ENCODE measurements at places on chromosomes 3 and 15.

- H3K4me1 ChIP-seq = no peaks in the 10 kb centered on the region
- no peaks in the 10 kb centered on the region for H3K36me3 ChIP-seq
- peaks cover 7% of the 10 kb centered on the region for H3K27me3 ChIP-seq
- no peak overlapping the region for H3K4me3 ChIP-seq
- DNase-seq = no peak
- no peak overlapping the region for H3K27ac ChIP-seq
These were observed 56.4 kb downstream of the PLAAT1 start for GRCh38 chr3:193297421-193297820.

GRCh38 chr15:48630245-48630644 lies 15.3 kb downstream of the FBN1 start:
- no peak overlapping the region for H3K27ac ChIP-seq
- no peaks in the 10 kb centered on the region for H3K4me1 ChIP-seq
- H3K4me3 ChIP-seq = no peak overlapping the region
- peaks cover 1% of the 10 kb centered on the region for H3K27me3 ChIP-seq

DNA sequence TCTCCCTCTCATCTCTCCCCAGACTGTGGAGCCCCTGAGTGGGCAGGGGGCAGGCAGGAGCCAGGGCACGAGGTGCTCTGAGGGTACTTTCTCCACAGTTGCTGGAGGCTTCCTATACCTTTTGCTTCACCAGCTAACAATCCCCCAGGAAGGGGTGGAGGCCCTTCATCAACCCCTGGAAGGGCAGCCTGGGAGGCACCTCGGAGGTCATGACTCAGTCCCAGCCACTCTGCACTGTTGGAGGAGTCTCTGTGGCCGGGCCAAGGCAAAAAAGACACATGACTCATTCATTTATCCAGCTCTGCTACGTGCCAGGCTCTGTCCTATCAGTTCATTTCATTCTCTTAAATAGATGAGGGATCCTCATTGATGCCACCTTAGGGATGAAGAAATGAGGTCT lies 15.6 kb upstream of the KY start:
- H3K4me3 ChIP-seq = no peak overlapping the region
- no peaks in the 10 kb centered on the region for H3K36me3 ChIP-seq
- peaks cover 2% of the 10 kb centered on the region for H3K27me3 ChIP-seq
- H3K27ac ChIP-seq = no peak overlapping the region
- no peak for DNase-seq

DNA sequence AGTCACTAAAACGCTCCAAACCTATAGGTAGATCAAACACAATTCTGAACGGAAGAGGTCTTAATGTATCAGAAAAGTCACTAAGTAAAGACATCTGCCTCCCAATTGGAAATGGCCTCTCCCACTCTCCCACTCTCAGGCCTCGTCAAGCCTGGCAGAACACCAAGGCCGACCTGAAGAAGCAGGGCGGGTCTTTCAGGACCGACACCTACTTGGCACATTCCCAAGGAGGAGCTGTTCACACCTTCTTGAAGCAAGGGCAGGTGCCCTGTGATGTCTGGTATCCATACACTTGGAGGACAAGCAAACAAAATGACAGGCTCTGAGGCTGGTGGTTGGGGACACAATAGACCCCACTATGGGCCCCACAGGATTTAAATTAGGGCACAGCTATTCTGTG lies 30.0 kb downstream of the XXYLT1 start:
- H3K4me3 ChIP-seq = no peak overlapping the region
- no peaks in the 10 kb centered on the region for H3K27me3 ChIP-seq
- DNase-seq = no peak
- peaks cover 15% of the 10 kb centered on the region for H3K36me3 ChIP-seq

Measured in activated CD4-positive, alpha-beta memory T cell treated with anti-CD3 and anti-CD28 coated beads for 36 hours (primary cell).